ENCODE measurements at places on chromosomes 13 and 19.

DNA sequence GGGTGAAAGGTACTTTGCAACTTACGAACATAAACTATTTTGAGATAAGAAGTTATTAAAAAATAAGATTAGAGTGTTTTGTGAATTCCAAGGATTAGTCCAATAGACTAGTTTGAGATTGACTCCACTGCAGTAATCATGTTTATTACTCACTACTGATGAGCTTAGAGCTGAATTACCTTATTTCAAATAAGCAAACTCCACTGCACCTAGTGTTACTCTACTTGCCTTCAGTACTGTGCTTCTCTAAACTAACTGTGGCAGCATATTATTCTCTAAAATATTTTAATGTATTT is 111.7 kb downstream of the MIPEP start:
- no peak for DNase-seq

DNA sequence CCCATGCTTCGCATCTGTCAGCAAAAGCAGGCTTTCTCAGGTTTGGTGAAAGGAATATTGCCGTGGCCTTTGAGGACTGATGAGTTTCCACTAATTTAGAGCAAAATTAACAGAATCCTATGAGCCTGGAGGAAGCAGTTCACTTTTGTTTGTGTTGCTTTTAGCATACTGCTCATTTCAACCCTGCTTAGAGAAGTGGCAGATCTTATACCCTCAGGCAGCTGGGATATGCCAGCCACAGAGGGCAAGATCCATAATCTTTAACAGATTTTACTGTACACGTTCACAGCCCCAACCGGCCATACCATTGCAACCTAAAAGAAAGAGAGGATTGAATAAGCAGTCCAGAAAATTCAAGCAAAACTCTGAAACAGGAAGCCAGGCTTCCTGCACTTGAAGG is 60.5 kb downstream of the COL4A2 start:
- no peak for DNase-seq

DNA sequence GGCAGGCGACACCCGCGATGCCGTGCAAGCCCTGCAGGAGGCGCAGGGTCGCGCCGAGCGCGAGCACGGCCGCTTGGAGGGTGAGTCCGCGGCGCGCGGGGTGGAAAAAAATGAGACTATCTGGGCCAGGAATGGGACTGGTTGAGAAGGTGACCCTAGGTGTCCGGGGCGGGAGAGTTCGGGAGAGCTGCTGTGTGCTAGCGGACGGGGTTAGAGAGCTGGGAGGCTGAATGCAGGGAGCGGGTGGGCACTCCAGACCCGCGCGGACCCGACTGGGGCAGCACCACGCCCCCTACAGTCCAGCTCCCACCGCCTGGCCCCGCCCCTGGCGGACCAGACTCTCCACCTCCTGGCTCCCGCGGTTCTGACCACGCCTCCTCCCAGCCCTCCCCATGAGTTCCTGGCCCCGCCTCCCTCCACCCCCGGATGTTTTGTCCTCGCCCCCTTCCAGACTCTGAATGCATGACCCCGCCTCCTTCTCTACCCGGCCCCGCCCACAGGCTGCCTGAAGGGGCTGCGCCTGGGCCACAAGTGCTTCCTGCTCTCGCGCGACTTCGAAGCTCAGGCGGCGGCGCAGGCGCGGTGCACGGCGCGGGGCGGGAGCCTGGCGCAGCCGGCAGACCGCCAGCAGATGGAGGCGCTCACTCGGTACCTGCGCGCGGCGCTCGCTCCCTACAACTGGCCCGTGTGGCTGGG is 1.5 kb downstream of the CLEC11A start:
- DNase-seq, result peak; percentile 98

- DNase-seq, result no peak
Measured at GRCh38 chr13:36445891-36446351, 13.6 kb downstream of the CCNA1 start.
